ENCODE measurements at places on chromosomes 2 and 18. TPM values are rescaled to one million over a fixed set of nuclear protein-coding genes. Genes with fewer than 3 reads are reported as not detected.

DNA sequence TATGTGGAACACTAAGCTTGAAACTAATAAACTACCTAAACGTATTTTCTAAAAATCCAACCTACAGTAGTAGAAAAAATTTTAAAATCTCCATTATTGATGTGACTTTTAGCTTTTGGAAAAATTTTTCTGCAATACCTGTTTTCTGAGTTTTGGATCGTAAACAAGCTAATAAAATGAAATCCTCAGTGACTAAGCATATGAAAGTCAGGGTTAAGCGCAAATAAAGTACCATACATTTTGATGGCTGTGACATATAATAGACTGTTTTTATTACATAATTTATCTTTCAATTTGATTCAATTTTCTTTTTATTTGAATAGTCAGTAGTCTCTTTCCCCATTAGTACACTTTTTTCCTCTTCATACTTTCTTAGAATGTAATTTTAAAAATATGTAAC lies 683.6 kb downstream of the NUP35 start:
- no peaks in the 10 kb centered on the region for H3K36me3 ChIP-seq
- H3K4me3 ChIP-seq = no peak overlapping the region
- H3K27me3 ChIP-seq = no peaks in the 10 kb centered on the region
- no peak overlapping the region for H3K27ac ChIP-seq
- no peak for DNase-seq
- H3K4me1 ChIP-seq = no peaks in the 10 kb centered on the region

DNA sequence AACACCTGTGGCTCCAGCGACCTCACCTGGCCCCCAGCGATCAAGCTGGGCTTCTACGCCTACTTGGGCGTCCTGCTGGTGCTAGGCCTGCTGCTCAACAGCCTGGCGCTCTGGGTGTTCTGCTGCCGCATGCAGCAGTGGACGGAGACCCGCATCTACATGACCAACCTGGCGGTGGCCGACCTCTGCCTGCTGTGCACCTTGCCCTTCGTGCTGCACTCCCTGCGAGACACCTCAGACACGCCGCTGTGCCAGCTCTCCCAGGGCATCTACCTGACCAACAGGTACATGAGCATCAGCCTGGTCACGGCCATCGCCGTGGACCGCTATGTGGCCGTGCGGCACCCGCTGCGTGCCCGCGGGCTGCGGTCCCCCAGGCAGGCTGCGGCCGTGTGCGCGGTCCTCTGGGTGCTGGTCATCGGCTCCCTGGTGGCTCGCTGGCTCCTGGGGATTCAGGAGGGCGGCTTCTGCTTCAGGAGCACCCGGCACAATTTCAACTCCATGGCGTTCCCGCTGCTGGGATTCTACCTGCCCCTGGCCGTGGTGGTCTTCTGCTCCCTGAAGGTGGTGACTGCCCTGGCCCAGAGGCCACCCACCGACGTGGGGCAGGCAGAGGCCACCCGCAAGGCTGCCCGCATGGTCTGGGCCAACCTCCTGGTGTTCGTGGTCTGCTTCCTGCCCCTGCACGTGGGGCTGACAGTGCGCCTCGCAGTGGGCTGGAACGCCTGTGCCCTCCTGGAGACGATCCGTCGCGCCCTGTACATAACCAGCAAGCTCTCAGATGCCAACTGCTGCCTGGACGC lies 4.9 kb downstream of the GPR35 start:
- H3K4me3 ChIP-seq = no peak overlapping the region
- H3K27me3 ChIP-seq = no peaks in the 10 kb centered on the region
- H3K36me3 ChIP-seq = no peaks in the 10 kb centered on the region
- H3K4me1 ChIP-seq = no peaks in the 10 kb centered on the region
- no peak for DNase-seq

TAF4B gene
- total RNA-seq = 27.3 TPM

- H3K36me3 ChIP-seq = no peaks in the 10 kb centered on the region
- no peak overlapping the region for H3K27ac ChIP-seq
- H3K4me3 ChIP-seq = no peak overlapping the region
- H3K4me1 ChIP-seq = no peaks in the 10 kb centered on the region
Observed at GRCh38 chr2:128727914-128728313, 409.2 kb upstream of the HS6ST1 start.

DNA sequence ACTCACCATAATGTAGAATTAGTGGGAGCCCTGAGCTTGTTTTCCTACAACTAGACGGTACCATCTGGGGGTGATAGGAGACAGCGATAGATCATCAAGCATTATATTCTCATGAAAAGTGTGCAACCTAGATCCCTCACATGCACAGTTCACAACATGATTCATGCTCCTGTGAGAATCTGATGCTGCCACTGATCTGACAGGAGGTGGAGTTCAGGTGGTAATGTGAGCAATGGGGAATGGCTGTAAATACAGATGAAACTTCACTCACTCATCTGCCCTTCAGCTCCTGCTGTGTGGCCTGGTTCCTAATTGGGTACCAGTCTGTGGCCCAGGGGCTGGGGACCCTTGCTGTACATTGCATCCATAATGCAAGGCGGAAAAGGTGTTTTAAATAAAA lies 60.7 kb downstream of the USP34 start:
- H3K27me3 ChIP-seq = no peaks in the 10 kb centered on the region
- no peak for DNase-seq
- H3K4me3 ChIP-seq = no peak overlapping the region
- no peaks in the 10 kb centered on the region for H3K4me1 ChIP-seq

DNA sequence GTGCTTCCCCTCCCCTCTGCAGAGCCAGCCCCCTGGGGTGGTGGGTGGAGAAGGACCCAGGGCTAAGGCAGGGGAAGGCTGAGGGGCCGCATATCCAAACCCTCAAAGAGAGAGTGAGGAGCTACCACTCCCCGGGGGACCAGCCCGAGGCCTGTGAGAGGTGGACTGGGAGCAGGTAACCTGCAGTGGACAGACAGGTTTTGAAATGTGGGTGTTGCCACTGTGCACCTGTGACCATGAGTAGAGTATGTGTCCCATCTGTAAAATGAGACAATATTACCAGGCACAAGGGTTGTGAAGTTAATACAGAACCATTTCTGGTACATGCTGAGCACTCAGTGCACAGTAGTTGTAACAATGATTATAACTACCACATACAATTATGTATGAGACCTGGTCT lies 51.2 kb upstream of the POMC start:
- peaks cover 3% of the 10 kb centered on the region for H3K4me1 ChIP-seq
- no peak overlapping the region for H3K27ac ChIP-seq
- H3K4me3 ChIP-seq = no peak overlapping the region
- no peaks in the 10 kb centered on the region for H3K27me3 ChIP-seq
